ENCODE measurements at places on chromosomes 2 and 18. TPM values are rescaled to one million over a fixed set of nuclear protein-coding genes. Genes with fewer than 3 reads are reported as not detected.

The SEMA4F gene
- 3.3 TPM for total RNA-seq

The TRPM8 gene
- total RNA-seq: not detected

GRCh38 chr18:10715791-10716190, 190.0 kb downstream of the NAPG start:
- DNase-seq: no peak

DNA sequence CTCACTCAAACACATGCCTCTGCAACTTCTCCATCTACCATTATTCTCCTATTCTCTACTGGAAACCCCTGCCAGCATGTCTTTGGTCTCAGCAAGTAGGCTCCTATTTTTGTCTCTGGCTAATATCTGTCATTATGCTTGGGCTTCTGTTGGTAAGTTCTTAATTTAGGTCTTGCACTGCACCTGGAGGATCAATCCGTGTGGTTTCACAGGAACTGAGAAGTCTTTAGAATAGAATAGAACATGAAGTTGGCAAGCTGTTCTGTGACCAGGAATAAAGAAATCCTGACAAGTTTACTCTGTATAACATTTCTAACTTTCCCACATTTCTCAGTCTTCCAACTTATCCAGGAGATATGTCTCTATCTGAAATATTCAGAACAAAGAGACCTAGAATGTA, 219.5 kb upstream of the GYPC start:
- DNase-seq: no peak

Measured in tongue (tissue), 3 donors.